Fibroblast of villous mesenchyme (primary cell): ENCODE measurements at places on chromosomes 13 and 19.

DNA sequence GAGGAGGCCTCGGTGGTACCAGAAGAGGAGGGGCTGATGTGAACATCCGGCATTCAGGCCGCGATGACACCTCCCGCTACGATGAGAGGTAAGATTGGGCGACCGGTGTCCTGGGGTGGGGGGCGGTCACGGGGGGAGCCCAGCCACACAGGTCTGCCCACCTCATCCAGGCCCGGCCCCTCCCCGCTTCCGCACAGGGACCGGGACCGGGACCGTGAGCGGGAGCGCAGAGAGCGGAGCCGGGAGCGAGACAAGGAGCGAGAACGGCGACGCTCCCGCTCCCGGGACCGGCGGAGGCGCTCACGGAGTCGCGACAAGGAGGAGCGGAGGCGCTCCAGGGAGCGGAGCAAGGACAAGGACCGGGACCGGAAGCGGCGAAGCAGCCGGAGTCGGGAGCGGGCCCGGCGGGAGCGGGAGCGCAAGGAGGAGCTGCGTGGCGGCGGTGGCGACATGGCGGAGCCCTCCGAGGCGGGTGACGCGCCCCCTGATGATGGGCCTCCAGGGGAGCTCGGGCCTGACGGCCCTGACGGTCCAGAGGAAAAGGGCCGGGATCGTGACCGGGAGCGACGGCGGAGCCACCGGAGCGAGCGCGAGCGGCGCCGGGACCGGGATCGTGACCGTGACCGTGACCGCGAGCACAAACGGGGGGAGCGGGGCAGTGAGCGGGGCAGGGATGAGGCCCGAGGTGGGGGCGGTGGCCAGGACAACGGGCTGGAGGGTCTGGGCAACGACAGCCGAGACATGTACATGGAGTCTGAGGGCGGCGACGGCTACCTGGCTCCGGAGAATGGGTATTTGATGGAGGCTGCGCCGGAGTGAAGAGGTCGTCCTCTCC, 6.3 kb upstream of the LIN7B start:
- no peak for DNase-seq

DNA sequence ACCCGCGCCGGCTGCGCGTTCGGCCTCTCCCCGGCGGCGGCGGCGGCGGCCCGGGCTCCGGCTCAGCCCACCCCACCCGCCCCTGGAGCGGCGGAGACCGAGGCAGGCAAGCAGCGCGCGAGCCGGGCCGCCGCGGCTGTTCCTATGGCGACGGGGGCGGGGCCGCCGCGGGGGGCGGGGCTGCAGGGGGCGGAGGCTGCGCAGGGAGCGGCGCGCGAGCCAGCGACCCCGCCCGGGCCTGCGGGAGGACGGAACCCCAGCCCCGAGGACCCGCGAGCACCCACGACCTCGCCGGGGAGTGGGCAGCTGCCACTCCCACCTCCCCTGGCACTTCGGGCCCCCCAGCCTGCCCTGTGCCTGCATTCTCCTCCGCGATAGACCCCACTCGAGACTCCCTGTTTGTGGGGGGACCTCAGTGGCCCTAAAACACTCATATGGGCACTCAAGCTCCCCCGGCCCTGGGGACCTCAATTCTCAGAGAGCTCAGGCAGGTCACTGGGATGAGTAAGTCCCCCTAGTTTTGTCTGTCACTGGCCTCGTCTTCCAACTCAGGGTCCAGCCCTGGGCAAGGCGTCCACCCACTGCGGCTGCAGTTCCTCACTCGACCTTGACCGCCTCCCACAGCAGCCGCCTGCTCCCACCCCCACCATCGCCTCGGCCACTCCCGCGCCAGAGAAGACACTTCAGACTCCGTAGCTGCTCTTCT, at the start of gene CTXN1:
TSS of gene CTXN1 (minus strand) at position 115 of the 706 bp plus-strand sequence. CDS start 597 bp downstream, outside the sequence.
- DNase-seq = peak; percentile 54

- no peak for DNase-seq
Observed at GRCh38 chr13:70708775-70709174, 600.5 kb upstream of the KLHL1 start.

- DNase-seq = no peak
Observed at GRCh38 chr13:26200811-26201210, 21.3 kb downstream of the RNF6 start.

GRCh38 chr19:29842471-29843179, 30.8 kb downstream of the CCNE1 start:
- DNase-seq = no peak

DNA sequence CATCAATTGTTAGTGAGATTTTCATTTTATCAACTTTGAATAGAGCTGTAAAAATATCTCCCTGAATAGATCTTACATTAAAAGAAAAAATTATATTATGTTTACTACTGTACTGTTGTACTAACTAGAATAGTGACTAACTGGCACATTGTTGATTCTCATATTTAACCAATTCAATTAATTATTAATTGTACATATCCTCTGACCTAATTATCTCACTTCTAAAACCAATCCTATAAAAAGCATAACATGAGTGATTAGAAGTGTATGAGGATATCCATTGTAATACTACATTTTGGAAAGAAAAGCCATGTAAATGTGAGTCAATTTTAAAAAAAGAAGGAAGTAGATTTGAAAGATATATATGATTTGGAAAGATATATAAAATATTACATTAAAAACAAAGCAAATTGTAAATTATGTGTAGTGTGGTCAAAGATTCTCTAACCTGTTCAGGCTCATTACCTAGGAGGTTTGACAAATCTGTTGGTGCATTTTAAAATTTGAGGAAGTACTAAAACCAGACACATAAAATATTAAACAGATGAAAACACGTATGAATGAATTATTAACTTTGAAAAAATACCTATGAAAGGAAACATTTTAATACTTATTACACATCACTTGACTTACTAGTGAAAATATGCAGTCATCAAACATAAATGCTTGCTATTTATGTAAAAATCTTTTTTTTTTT, 829.8 kb upstream of the SLC10A2 start:
- DNase-seq = no peak

- DNase-seq = no peak
Observed at GRCh38 chr13:113991191-113991669, 17.4 kb upstream of the C13orf46 start.

DNA sequence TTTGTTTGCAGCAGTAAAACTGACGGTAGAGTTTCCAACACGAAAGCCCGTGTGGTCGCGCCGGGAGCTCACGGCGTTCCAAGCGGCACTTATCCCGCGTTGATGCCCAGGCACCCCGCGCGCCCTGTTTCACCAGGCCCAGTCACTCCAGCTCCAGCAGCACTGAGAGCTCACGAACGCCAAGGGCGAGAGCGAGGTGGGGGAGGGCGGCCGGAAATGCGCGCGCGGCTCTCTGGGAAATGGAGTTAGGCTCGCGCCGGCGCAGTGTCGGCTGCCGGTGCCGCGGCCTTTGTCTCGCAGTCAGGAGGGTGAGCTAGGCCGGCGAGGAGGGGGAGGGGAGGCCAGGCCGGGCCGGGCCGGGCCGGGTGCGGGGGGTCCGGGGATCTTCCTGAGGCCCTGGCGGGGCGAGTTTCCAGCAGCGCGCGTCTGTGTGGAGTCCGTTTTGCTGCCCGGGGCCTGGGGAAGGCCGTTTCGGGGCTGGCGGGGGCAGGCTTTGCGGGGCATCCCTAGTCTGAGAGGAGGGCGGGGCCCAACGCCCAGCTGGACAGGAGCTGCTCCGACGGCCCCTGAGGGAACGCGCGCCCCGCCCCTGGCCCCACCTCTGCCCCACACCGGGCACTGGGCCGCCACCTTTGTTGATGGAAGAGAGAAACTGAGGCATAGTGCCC, at the start of gene ZNF135:
TSS of gene ZNF135 (plus strand) at position 280 of the 668 bp plus-strand sequence. CDS start 721 bp downstream, outside the sequence.
- DNase-seq = peak; percentile 78

DNA sequence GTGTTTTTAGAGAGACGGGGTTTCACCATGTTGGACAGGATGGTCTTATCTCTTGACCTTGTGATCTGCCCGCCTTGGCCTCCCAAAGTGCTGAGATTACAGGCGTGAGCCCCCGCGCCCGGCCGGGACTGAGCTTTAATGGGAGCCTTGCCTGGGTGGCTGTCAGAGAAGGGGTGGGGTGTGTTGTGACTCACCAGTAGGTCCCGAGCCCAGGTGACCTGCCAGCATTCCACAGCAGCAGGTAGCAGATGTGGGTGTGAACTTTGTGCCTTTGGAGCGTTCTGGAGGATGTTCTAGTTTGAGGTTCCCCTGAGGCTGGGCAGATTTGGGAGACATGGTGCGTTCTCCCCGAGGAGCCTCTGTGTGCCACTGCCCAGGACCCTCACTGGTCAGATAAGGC, 7.1 kb upstream of the EPN1 start:
- DNase-seq = no peak

DNA sequence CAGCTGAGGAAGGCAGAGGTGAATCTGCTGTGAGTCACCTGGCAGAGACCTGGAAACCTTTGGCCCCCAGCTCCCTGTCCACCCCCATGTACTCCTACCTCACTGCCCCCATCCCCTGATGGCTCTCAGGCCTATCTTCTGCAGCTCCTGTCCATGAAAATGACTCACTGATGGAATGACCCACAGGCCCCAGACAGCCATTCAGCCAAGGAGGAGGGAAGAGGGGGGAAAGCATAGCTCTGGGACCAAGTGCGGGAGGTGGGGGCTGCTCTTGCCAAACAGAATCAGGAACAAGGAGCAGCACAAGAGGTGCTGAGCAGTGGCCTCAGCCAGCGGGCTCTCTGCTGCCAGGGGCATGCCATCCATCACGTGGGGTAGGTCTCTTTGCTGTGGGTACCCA, 111.4 kb upstream of the C1QTNF9B start:
- DNase-seq = no peak

DNA sequence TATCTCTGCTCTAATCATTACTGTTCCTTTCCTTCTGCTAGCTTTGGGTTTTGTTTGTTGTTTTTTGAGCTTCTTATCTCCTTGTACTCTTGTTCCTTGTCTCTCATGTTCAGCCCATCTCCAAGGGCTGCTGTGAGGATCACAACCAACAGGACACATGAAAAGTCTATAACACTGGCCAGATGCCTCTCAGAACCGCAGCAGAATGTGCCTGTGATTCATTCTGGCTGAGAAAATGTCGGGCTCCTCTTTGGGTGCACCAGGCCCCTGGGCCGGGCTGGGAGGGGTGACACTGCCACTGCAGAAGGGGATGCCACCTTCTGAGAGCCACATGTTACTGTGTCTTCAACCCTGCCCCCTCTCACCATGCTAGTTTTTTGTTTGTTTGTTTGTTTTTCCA, 48.0 kb downstream of the GGACT start:
- DNase-seq = peak; percentile 83

DNA sequence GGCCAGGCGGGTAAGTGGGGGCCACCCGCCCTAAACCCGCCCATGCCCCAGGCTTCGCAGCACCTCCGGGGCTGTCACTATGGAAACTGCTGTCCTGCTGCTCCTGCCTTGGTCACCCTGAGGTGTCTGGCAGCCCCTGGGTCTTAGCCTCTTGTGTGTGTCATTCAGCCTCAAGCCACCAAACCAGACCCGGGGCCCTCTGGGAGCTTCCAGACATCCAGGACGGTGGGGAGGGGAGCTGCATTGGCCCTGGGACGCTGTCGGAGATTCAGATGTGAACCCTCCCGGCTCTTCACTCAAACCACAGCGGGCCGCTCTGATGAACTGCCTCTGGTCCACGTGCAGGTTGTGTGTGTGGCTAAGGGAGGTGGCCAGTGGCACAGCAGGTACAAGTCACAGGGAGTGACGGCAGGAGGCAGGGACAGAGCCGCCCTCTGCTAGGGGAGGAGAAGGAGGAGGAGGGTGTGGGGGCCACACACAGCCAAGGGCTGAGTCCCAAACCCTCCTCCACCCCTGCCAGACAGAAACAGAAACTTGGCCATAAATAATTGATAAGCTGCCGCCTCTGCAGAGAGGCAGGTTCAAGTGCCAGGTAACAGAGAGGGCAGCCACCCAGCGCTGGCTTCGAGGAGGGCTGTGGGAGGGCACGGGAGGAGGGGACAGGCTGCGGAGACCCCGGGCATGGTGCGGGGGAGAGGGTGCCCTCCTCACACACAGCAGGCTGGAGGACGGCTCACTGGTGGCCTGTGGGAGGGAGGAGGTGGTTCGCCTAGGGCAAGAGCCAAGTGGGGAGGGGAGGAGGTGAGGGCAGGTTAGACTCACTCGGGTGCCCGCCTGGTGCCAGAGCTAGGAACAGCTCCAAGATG, 8.0 kb downstream of the NANOS3 start:
- no peak for DNase-seq

DNA sequence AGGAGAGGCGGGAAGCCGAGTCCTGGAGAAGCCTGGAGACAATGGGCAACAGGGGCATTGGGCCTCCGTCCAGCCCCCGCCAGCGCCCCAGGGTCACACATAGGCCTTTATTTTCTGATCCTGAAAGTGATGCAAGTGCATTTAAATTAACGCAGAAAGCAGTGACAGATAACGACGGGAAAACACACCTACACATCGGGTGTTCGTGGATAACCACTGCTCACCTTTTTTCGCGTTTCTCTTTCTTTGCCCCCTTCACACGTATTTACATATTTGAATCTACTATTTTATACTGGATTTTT, 30.4 kb upstream of the GRTP1 start:
- no peak for DNase-seq

DNA sequence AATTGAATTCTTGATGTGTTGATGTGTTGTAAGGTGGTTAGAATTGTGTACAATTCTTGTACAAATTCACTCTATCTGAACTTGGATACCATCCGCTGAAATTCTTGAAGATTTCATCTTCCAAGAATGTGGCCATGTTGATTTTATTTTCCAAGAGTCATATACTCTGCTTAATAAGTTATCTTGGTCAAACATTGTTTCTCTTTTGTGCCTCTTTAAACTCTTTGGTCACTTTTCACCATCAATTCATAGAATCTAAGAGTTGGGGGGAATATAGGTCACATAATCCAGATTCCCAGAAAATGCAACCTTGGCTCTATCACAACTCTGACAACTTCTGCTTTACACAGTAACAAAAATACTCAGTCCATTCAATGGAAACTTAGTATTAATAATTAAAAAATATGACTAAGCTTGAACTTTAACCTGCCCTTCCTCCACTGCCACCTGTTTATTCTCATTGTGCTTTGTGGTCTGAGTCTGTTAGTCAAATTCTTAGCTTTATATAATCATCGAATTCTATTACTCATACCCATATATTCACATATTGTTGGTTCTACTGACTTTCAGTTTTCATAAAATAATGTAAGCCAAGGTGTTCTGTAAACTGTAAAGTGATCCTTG, 373.2 kb downstream of the LMO7 start:
- DNase-seq = peak; percentile 19

- peak; percentile 72 for DNase-seq
Observed at GRCh38 chr13:44237881-44238421, 135.7 kb upstream of the SERP2 start.

GRCh38 chr13:97715763-97716162, 237.7 kb upstream of the IPO5 start:
- no peak for DNase-seq

DNA sequence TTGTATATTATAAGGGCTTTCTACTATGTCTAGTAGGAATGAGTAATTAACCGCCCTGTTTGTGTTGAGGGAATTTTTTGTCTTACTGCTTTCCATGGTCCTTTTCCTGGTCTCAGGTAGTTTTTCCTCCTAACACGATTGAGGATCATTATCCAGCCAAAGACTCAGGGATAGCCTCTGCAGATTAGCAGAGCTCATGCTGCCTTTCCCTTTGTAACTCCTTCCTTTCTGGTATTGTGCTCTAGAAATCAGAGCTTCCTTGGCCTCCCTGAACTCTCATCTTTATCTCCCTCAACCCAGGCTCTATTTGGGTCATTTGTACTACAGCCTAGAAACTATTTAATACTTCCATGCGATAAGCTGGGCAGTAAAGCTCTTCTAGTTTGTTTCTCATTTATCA, 142.1 kb downstream of the PDS5B start:
- no peak for DNase-seq

GRCh38 chr13:82011355-82011754, 1670.4 kb upstream of the SPRY2 start:
- DNase-seq = no peak
